ENCODE measurements at places on chromosomes 1 and 21.

DNA sequence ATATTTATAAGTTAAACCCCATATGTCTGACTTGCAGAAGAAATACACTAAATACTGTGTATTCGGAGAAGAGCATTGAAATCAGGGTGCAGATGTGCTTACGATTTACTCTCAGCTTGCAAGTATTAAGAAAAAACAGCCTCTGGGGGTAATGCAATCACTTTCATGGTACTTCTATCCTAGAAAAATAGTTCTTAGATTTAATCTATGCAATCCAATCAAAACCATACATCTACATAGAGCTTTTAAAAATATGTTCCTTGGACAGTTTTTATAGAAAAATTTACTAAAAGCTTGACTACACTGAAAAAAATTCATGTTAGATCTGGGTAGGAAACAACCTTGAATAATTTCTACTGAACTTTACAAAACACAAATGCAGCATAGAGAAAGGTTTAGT is 890.3 kb upstream of the ADGRL2 start:
- H3K36me3 ChIP-seq, result no peaks in the 10 kb centered on the region
- H3K4me1 ChIP-seq, result no peaks in the 10 kb centered on the region
- no peaks in the 10 kb centered on the region for H3K27me3 ChIP-seq
- DNase-seq, result no peak

DNA sequence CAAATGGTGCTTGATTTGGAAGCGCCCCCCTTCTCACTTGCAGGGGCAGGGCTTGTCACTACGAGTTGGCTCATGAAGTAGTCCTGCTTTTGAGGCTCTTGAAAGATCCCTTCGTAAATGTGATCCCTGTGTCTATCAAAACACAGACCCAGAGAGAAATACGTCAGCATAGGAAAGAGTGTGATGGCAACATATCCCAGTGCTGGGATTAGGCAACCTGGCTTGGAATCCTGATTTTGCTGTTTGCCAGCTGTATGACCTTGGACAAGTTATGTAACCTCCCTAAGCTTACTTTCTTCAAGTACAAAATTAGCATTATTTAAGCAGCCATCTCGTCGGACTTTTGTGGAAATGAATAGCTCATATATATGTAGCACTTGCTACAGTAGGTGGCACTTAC is 228.4 kb downstream of the ATG4C start:
- H3K27ac ChIP-seq, result no peak overlapping the region
- H3K4me1 ChIP-seq, result no peaks in the 10 kb centered on the region
- no peaks in the 10 kb centered on the region for H3K27me3 ChIP-seq
- DNase-seq, result no peak
- no peaks in the 10 kb centered on the region for H3K36me3 ChIP-seq
- no peak overlapping the region for H3K4me3 ChIP-seq

GRCh38 chr1:175033953-175034352 is 10.7 kb upstream of the MRPS14 start:
- no peak overlapping the region for H3K27ac ChIP-seq
- H3K36me3 ChIP-seq, result no peaks in the 10 kb centered on the region
- H3K27me3 ChIP-seq, result peaks cover 1% of the 10 kb centered on the region
- no peak for DNase-seq
- no peak overlapping the region for H3K4me3 ChIP-seq

DNA sequence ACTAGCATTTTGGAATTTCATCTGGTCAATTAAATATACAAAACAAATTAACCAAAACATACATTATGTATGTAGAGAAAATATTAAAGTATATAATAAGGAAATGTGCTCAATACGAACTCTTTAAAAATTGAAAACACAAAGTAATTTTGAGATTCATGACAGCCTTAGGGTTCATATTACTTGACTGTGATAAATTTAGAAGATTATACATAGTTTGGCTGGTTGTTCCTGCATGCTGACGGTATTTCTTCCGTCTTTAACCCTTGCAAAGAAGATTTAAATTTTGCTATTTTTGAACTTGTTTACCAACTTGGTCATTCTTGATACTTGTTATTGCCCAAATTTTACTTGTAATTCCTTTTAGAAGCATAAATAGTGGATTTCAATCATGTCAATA is 298.2 kb downstream of the NFIA start:
- H3K27ac ChIP-seq, result no peak overlapping the region
- H3K4me3 ChIP-seq, result no peak overlapping the region
- H3K36me3 ChIP-seq, result no peaks in the 10 kb centered on the region
- no peaks in the 10 kb centered on the region for H3K27me3 ChIP-seq
- no peak for DNase-seq
- H3K4me1 ChIP-seq, result no peaks in the 10 kb centered on the region

GRCh38 chr21:31132574-31133242 is 94.4 kb upstream of the KRTAP19-8 start:
- H3K36me3 ChIP-seq, result peaks cover 90% of the 10 kb centered on the region
- DNase-seq, result peak; percentile 75
- H3K4me1 ChIP-seq, result peaks cover 56% of the 10 kb centered on the region
- peaks cover 2% of the 10 kb centered on the region for H3K27me3 ChIP-seq
- peak overlapping the region; percentile 66 for H3K4me3 ChIP-seq

GRCh38 chr21:45264146-45264911 is 23.4 kb downstream of the POFUT2 start:
- no peak overlapping the region for H3K27ac ChIP-seq
- H3K4me3 ChIP-seq, result no peak overlapping the region
- peak; percentile 5 for DNase-seq
- H3K4me1 ChIP-seq, result peaks cover 30% of the 10 kb centered on the region

DNA sequence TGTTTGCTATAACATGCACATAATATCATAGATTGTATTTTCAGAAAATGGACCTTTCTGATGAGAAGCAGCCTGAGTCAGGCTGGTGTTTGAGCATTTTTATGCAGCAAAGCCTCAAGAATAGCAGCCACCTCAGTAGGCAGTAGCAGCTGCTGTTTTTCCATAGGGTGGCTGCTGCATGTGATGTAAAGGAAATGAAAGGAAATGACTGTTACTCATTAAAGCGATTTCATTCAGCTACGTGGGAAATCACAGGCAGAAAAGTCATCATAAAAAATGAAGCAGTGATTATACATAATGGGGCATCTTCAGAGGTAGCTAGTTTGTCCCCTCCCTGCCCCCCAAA is 110.4 kb downstream of the PATJ start:
- H3K4me1 ChIP-seq, result no peaks in the 10 kb centered on the region
- H3K36me3 ChIP-seq, result no peaks in the 10 kb centered on the region
- no peak overlapping the region for H3K27ac ChIP-seq
- no peaks in the 10 kb centered on the region for H3K27me3 ChIP-seq
- no peak for DNase-seq

DNA sequence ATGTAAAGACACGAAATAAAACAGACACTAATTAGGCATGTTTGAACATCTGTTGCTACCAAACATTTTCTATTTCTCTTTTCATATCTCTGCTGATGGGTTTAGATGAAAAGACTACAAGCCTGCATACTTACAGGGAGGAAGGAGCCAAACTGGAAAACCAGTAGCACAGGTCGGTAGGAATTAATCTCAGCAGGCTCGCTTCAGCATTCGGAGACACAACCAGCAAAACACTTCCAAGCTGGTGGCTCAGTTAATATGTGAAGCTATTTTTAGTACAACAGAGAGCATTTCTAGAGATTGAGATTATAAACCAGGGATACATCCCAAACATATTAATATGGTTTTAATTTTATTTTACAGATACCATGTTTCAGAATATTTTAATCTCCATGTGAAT is 300.9 kb upstream of the GREM2 start:
- no peak overlapping the region for H3K27ac ChIP-seq
- H3K4me3 ChIP-seq, result no peak overlapping the region
- no peak for DNase-seq
- no peaks in the 10 kb centered on the region for H3K4me1 ChIP-seq

DNA sequence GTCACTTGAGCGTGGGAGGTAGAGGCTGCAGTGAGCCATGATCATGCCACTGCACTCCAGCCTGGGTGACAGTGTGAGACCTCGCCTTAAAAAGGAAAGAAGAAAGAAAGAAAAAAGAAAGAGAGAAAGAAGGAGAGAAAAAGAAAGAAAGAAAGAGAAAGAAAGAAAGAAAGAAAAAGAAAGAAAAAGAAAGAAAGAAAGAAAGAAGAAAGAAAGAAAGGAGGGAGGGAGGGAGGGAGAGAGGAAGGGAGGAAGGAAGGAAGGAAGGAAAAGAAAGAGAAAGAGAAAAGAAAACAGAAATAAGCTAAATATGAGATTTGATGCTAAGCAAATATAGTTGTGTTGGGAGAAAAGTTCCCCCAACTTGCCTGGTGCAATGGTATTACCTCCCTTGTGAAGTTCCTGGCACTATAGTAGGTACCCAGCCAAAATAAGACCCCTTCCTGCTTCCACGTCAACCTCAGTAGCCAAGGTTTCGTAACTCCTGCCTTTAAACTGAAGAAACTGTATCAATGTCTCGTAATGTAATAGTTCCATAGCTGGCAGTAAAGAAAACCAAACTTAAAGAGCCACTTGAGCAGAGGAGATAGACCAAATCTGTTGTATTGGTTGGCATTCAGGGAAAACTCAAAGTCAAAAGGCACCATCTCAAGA is 88.1 kb upstream of the HNRNPU start:
- H3K36me3 ChIP-seq, result no peaks in the 10 kb centered on the region
- no peaks in the 10 kb centered on the region for H3K27me3 ChIP-seq
- no peak overlapping the region for H3K27ac ChIP-seq
- H3K4me1 ChIP-seq, result no peaks in the 10 kb centered on the region
- H3K4me3 ChIP-seq, result no peak overlapping the region

DNA sequence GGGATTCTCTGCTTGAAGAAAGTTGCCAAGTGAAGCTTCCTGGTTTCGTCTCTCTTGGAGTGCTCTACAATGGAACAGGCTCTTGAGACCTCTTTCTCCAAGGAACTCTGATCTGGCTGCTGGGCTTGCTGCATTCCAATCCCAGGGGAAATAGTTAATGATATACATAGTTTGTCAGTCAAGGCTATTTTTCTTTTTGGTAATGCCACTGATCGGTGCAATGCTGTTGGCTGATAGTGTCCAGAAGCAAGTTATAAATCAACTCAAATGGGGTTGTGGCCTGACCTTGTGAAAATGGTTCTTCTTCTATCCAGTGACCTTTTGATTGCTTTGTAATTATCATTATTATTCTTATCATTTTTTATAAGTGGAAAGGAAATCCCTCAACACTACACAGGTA is 48.4 kb upstream of the TNFSF18 start:
- no peak for DNase-seq
- H3K27me3 ChIP-seq, result peaks cover 5% of the 10 kb centered on the region
- H3K4me3 ChIP-seq, result no peak overlapping the region
- H3K27ac ChIP-seq, result no peak overlapping the region
- H3K4me1 ChIP-seq, result no peaks in the 10 kb centered on the region

DNA sequence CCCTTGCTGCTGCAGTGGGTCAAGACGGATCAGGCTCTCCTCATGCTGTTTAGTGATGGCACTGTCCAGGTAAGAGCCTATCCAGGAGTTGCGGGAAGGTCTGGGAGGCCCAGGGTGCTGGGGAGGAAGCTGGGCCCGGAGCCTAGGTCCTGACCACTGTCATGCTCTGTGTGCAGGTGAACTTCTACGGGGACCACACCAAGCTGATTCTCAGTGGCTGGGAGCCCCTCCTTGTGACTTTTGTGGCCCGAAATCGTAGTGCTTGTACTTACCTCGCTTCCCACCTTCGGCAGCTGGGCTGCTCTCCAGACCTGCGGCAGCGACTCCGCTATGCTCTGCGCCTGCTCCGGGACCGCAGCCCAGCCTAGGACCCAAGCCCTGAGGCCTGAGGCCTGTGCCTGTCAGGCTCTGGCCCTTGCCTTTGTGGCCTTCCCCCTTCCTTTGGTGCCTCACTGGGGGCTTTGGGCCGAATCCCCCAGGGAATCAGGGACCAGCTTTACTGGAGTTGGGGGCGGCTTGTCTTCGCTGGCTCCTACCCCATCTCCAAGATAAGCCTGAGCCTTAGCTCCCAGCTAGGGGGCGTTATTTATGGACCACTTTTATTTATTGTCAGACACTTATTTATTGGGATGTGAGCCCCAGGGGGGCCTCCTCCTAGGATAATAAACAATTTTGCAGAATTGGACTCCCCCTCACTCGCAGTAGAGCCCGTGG is 1.7 kb downstream of the DYNLT4 start:
- DNase-seq, result no peak
- H3K27ac ChIP-seq, result peak overlapping the region; percentile 74
- no peaks in the 10 kb centered on the region for H3K27me3 ChIP-seq
- peaks cover 82% of the 10 kb centered on the region for H3K4me1 ChIP-seq
- peaks cover 65% of the 10 kb centered on the region for H3K36me3 ChIP-seq

- H3K4me3 ChIP-seq, result no peak overlapping the region
- peaks cover 1% of the 10 kb centered on the region for H3K27me3 ChIP-seq
- H3K36me3 ChIP-seq, result no peaks in the 10 kb centered on the region
- no peak overlapping the region for H3K27ac ChIP-seq
- H3K4me1 ChIP-seq, result no peaks in the 10 kb centered on the region
Observed at GRCh38 chr1:205920861-205921569, 22.2 kb downstream of the SLC26A9 start.

All from activated CD4-positive, alpha-beta memory T cell treated with anti-CD3 and anti-CD28 coated beads, Interleukin-2, amount 10 ng/mL, durations not matched to agents 7 days and 5 days (primary cell).